ENCODE measurements at places on chromosomes 1 and 21.

DNA sequence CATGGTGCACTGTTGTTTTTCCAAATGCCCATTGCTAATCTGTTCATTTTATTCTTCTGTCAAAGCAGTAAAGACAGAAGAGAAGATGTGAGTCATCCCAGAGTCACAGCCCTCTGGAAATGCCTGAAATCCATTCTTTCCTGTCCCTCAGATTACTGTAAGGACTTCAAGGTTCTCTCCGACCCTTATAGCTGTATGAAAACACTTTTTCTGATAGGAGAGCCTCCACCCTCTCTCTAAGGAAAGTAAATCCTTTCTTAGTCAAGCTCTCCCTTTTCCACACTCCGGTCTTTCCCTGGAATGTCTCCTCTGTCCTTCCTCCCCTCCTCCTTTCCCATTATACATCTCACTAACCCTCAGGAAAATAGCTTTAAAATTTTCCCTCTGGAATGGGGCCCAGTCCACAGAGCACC, 3.5 kb upstream of the PRDX6 start:
- DNase-seq: no peak

- DNase-seq: no peak
Measured at GRCh38 chr1:48526008-48526710, 54.2 kb upstream of the SPATA6 start.

GRCh38 chr1:109793486-109794318, 30.0 kb upstream of the EPS8L3 start:
- DNase-seq: peak; percentile 42

- no peak for DNase-seq
Measured at GRCh38 chr1:31615414-31615813, 2.1 kb upstream of the HCRTR1 start.

GRCh38 chr21:38417726-38418125, 80.6 kb downstream of the ERG start:
- DNase-seq: no peak

Data from hematopoietic multipotent progenitor cell treated with erythropoietin and hydrocortisone succinate and interleukin-3 and kit ligand, for 15 days (in vitro differentiated cells).